Stimulated activated CD4-positive, alpha-beta T cell treated with anti-CD3 and anti-CD28 coated beads, Interleukin-15, amount 100 ng/mL, for 1 hour (primary cell): ENCODE measurements at places on chromosomes 16 and 17.

DNA sequence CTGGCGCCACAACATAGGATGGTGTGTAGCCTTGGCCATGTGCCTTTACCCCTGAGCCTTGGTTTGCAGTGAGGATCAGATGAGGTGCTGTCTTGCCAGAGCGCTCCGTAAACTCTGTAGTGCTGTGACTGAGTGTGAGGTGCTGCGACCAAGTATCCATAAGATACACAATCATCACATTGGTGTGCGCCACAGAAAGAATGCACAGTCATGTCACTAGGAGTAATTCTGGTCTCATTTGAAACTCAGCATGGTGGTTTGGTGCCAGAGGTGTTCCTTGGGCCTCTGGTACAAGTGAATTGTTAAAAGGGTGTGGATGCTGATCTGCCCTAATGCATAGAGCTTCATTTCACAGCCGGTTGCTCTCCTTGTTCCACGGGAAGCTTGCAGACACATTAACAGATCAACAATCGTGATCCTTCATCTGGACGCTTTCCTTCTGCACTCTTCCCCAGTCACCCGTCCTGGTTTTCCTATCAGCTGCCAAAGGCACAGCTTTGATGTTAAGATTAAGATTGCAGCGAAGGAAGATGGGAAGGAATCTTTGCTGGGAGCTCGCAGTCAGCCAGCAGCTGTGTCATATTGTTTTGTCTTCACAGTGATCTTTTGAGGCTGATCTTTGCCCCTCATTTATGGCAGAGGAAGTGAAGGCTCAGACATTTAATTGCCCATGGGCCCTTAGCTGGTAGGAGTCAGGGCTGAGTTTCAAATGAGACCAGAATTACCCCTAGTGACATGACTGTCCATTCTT lies 79.1 kb downstream of the KSR1 start:
- DNase-seq = no peak

DNA sequence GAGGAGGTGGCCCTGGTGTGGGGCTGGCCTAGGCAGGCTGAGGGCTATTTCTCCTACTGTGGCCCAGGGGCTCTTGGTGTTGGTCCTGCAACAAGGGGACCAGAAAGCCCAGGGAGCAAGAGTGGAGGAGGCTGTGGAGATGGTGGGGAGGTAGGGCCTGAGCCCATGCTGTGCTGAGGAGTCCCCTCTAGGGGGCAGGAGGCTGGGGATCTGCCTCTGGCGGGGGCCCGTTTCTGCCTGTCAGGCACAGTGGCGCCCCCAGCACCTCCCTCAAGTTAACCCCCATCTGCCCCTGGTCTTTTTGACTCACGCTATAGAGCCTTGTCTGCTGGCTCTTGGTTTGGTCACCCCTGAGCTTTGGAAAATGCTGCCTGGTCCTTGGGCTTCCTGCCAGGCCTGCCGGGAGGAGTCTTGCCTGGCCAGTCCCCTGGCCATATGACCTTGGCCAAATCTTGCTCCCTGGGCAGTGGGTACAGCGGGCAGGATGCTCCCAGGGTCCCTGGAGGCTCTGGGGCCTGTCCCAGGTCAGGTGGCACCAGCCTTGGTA lies 5.9 kb downstream of the BAIAP2 start:
- DNase-seq = no peak

DNA sequence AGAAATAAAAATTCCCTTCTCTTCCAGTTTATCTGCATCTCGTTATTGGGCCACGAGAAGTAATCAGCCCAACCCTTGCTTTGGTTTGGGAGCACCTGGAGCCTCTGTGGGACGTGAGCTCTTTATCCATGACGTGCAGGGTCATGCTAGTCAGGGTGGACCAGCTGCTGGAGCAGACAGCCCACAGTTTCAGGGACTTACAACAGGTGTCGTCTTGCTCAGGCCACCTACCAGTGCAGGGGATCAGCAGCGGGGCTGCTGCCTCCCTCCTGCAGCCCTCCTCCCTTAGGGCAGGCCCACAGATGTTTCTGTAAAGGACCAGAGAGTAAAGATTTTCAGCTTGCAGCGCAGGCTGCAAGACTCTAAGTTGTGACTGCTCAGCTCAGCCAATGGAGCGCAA lies 16.9 kb downstream of the ADAD2 start:
- no peak for DNase-seq

- DNase-seq = no peak
These were observed 3.6 kb downstream of the BORCS6 start for GRCh38 chr17:8186446-8186786.

GRCh38 chr16:57711993-57712392 lies 17.4 kb downstream of the DRC7 start:
- DNase-seq = no peak

GRCh38 chr17:83056583-83057396 lies 22.6 kb upstream of the METRNL start:
- no peak for DNase-seq

DNA sequence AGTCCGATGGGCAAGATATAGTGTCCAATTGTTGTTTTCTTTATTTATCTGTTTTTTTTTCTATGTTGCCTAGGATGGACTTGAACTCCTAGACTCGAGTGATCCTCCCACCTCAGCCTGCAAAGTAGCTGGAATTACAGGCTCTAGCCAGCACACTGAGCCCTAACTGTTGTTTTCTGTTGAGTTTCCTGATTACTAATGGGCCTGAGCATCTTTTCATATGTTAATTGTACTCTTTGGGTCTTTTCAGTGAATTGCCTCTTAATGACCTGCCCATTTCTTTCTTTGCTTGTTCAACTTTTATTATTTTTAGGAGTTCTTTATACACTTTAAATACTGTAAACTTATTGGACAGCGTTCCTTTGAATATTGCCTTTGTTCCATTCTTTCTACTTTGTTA lies 213.0 kb downstream of the HS3ST3B1 start:
- DNase-seq = no peak

- DNase-seq = no peak
These were observed 6.5 kb downstream of the ADAT1 start for GRCh38 chr16:75616521-75617010.

GRCh38 chr17:67421869-67422273 lies 44.8 kb downstream of the PITPNC1 start:
- DNase-seq = no peak

- no peak for DNase-seq
These were observed 34.9 kb downstream of the PRKCA start for GRCh38 chr17:66337268-66337667.

- no peak for DNase-seq
These were observed 36.2 kb upstream of the IRF8 start for GRCh38 chr16:85862476-85863383.

DNA sequence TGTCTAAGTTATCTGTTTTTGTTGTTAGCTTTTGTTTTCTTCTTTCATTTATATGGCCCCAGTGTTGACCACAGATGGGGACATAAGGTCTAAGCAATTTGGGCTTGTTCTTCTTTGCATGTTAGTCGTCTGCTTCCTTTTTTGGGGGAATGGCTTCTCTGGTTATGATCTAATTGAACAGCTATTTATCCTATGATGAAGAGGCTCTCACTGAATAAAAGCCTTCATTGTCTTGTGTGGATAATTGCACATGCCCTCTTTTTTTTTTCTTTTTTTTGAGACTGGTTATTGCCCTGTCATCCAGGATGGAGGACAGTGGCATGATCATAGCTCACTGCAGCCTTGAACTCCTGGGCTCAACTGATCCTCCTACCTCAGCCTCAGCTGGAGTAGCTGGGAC lies 13.7 kb downstream of the SMARCE1 start:
- DNase-seq = no peak

DNA sequence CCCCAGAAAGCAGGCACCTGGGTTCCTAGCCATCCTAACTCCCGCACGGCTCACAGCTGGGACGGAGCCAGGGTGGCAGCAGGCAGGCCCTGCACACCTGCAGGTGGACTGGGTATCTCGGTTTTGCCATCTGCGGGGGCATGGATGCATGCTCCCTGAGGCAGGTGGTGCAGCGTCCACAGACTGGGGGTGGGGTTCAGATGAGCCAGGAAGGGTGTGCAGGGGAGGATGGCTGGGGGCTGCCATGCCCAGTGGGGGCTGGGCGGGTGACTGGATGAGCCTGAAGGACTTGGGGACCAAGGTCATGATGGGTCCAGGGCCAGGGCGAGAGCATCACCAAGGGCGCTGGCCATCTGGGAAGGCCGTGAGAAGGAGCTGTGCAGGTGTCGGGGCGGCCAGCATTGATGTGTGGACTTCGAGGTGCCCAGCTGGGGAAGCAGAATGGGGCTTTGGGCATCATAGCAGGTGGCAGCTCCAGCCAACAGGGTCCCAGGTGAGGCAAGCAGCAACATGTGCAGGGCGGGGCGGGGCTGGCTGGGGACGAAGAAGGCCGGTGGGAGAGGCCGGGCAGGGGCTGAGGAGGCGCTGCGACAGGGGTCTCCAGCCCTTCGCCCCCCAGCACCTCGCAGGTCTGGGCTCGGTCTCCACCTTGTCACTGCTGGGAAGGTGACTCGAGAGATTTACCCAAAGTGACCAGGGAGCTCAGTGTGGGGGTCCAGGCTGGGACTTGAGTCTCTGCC lies 41.0 kb upstream of the ZNF469 start:
- DNase-seq = no peak

GRCh38 chr17:58156839-58157803 lies 8.9 kb downstream of the OR4D1 start:
- peak; percentile 6 for DNase-seq

- no peak for DNase-seq
These were observed 15.7 kb downstream of the GJD3 start for GRCh38 chr17:40348562-40349476.

DNA sequence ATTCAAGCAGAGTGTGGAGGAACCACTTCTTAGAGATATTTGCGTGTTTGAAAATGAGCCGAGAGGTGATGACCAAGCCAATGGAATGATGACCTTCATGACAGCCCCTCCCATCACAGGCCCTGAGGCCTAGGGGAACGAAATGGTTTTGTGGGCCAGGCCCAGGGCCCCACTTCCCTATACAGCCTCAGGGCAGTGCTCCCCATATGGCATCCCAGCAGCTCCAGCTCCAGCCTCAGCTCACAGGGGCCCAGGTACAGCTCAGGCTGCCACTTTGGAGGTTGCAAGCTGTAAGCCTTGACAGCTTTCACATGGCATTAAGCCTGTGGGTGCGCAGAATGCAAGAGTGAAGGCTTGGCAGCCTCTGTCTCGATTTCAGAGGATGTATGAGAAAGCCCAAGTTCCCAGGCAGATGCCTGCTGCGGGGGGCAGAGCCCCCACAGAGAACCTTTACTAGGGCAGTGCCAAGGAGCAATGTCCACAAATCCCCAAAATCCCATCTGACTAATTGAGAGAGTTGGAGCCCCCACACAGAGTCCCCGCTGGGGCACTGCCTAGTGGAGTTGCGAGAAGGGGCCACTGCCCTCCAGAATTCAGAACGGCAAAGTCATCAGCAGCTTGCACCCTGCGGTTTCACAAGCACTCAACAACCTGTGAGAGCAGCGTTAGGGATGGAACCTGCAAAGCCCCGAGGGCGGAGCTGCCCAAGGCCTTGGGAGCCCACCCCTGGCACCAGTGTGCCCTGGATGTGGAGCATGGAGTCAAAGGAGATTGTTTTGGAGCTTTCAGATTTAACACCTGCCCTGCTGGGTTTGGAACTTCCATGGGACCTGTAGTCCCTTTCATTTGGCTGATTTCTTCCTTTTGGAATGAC lies 21.2 kb downstream of the CHMP6 start:
- DNase-seq = no peak

DNA sequence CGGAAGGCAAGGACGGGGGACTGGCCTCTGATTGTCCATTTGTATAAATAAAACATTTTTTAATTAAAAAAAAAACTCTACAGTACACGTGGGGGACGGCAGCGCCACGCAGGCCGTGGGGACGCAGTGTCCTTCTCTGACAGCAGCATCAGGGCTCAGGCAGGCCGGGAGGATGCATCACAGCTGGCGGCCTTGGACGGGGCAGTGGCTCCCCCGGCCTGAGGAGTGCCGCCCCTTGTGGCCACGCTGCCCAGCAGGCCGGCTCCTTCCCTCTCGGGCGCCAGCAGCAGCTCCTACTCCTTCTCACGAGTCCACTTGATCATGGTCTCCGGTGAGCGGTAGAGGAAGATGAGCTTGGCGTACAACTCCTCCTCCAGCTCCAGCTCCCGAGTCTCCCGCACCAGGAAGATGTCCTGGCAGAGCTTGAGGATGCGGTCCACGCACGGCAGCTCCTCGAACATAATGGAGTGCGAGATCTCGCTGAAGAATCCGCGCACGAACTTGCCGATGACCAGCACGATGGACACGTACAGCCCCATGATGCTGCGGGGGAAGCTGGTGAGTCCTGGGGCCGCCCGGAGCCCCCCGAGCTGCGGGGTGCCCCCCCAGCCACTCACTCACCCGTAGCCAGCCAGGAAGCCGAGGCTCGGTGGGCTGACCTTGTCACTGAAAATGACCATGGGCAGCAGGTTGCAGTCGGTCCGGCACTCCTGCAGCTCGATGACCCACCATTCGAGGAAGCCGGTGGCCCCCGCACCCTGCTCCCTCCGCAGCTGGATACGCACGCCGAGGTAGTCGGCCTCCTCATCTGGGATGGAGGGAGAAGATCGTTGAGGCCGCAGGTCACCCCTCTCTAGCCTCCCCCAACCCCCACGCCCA lies 9.2 kb downstream of the CTU2 start:
- no peak for DNase-seq

DNA sequence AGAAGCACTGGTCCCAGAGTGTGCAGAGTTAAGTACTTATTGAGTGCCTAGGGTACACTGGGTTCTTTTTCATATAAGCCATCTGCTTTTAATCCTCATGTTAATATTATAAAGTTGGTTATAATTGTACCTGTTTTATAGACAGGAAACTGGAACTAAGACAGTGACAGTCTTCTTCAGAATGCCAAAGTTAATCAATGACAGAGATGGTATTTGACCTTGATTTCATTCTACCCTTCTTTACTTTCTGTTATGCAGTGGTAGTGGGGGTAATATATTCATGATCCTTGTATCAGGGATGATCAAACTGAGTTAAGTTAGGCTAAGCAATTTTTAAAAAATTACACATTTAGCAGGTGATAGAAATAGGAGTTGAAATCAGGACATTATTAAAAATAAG lies 108.6 kb upstream of the GOT2 start:
- no peak for DNase-seq

- DNase-seq = no peak
These were observed 25.2 kb upstream of the CFAP20 start for GRCh38 chr16:58154345-58154744.

DNA sequence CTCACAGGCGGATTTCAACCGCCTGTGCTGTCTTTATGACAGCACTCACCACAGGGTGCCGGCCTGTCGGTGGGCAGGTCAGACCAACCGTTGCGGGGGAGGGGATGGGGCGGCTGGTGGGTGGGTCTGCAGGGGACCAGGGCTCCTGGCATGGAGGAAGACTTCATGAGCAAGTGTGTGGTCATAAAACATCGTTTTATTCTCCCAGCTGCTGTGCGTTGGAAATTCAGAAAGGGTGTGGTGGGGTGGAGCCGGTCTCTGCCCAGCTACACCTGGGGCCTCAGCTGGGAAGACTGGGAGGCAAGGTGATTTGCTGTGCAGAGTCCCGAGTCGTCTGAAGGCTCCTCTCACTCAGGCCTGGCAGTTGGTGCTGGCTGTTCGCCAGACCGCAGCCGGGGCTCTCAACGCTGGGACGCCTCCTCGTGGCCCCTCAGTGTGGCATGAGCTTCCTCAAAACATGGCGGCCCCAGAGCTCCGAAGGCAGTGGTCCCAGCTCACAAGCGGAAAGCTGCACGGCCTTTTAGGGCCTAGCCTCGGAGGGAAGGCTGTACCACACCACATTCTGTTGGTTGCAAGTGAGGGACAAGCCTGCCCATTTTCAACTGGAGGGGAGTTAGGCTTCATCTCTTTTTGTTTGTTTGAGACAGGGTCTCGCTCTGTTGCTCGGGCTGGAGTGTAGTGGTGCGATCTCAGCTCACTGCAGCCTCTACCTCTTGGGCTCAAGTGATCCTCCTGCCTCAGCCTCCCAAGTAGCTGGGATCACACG lies 45.8 kb upstream of the GSE1 start:
- no peak for DNase-seq

GRCh38 chr17:49050611-49051010 lies 53.4 kb downstream of the IGF2BP1 start:
- DNase-seq = no peak
